ENCODE measurements at places on chromosomes 1 and 21.

- no peak for DNase-seq
These were observed 611 bp upstream of the ZSWIM5 start for GRCh38 chr1:45206808-45207623.

GRCh38 chr1:237042526-237042891 is 525 bp downstream of the RYR2 start:
- DNase-seq = no peak

DNA sequence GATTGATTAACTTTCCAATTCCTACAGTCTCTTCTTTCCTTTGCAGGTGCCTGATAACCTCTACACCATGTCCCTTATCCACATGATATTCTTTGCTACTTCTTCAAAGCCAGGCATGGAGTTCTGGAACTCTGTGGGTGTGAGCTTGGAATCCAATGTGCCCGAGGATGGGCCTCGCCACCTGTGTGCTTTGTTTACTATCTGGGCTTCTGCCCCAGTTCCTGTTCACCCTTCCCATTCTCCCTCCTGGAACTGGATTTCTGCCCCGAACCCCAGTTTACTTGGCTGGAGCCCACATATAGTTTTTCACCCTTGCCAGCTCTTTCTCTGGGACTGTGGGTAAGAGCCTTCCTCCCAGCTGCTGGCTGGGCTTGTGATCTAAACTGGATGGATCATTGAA is 75.2 kb upstream of the AK4 start:
- no peak for DNase-seq

DNA sequence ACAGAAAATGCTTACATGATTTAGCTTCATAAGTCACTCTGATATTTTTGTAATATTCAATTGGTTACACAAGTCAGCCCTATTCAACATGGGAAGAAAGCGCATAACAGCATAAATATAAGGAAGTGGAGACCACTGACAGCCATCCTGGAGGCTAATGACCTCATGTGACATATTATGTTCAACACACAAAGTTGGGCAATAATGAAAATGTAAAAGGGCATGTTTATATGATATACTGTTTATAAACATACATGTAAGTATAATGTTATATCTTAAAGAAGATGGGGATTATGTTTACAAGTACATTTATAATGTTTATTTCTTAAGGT is 30.2 kb downstream of the EVI5 start:
- no peak for DNase-seq

- no peak for DNase-seq
These were observed 39.8 kb downstream of the USP1 start for GRCh38 chr1:62476525-62477219.

- no peak for DNase-seq
These were observed 37.2 kb downstream of the SUSD4 start for GRCh38 chr1:223326776-223327175.

- DNase-seq = no peak
These were observed 94.8 kb upstream of the SGIP1 start for GRCh38 chr1:66439031-66439740.

GRCh38 chr1:63665824-63666223 is 72.6 kb downstream of the PGM1 start:
- no peak for DNase-seq

- no peak for DNase-seq
These were observed 193.8 kb downstream of the HIVEP3 start for GRCh38 chr1:41724926-41725325.

GRCh38 chr1:239922778-239923522 is 168.7 kb upstream of the FMN2 start:
- no peak for DNase-seq

DNA sequence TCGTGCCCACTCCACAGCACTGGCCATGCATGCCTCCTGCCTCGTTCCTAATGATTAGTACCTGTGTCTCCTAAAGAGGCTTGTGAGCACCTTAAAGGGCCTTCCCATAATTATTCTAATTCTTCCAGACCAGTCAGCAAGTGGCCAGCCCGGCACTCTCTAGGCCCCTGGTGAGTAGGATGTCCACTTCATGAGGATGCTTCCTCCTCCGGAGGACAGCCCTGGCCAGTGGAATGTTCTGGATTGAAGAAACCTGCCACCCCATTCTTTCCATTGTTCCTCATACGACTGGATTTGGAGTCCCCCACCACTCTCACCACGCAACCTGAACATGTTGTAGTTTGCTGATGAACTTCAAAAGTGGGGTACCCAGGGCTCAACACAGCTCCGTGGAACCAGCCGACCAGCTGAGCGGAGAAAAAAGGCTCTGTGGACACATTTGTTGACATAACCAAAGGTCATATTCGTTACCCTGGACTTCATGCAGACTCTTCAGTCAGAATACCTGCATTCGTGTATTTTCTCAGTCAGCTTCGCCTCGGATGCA is 46.7 kb upstream of the LBR start:
- DNase-seq = no peak

GRCh38 chr1:107124694-107125093 is 16.1 kb upstream of the NTNG1 start:
- no peak for DNase-seq

DNA sequence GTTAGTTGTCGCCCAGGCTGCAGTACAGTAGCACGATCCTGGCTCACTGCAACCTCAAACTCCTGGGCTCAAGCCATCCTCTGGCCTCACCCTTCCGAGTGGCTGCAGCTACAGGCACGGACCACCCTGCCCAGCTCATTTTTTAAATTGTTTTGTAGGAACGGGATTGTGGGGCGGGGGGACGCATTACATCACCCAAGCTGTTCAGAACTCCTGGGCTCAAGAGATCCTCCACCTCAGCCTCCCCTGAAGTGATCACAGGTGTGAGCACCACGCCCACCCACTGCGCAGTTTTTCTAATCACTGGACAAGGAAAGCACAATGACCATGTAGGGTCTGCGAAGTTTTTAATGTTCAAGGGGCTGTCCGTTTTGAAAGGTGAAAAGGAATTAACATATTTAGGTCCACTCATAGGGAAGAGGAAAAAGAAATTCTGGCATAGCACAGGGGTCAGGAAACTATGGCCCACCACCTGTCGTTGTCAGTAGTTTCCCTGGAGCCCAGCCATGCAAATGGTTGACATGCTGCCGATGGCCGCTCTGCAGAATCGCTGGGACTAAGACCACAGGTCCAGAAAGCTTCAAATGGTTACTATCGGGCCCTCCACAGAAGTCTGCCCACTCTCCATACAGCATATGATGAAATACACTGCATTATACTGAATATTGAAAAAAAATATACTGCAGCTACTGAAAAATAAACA is 26.0 kb downstream of the SETD4 start:
- DNase-seq = no peak

DNA sequence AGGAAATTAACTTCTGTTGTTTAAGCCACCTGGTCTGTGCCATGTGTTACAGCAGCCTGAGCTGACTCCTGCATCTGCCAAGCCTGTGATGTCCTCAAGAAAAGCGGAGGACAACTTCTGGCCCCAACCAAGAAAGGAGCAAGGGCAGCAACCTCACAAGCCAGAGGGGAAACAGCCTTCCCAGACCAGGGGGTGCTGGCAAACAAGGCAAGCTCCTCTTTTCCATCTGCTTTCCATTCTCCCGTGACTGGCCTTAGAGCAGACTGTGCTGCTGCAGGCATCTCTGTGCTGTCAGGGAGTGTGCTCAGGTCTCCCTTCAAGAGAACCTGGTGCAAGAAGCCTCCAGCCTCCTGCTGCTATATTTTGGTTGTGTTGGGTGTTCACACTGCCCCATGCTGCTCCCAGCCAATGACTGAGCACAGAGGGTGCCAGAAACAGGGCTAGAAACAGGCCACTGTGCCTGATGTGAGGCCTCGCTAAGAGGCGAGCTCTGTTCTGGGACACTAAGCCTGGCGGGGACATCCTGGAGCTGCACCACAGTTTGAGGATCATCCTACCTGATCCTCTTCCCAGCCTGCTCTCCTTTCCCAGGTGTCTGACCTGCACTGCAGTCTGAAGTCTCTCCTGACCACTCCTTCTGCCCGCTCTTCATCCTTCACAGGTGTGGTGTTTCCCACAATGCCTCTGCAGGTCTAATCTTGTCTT is 27.5 kb upstream of the SLAMF9 start:
- DNase-seq = no peak

GRCh38 chr1:119544165-119544762 is 37.3 kb downstream of the HSD3B1 start:
- no peak for DNase-seq

DNA sequence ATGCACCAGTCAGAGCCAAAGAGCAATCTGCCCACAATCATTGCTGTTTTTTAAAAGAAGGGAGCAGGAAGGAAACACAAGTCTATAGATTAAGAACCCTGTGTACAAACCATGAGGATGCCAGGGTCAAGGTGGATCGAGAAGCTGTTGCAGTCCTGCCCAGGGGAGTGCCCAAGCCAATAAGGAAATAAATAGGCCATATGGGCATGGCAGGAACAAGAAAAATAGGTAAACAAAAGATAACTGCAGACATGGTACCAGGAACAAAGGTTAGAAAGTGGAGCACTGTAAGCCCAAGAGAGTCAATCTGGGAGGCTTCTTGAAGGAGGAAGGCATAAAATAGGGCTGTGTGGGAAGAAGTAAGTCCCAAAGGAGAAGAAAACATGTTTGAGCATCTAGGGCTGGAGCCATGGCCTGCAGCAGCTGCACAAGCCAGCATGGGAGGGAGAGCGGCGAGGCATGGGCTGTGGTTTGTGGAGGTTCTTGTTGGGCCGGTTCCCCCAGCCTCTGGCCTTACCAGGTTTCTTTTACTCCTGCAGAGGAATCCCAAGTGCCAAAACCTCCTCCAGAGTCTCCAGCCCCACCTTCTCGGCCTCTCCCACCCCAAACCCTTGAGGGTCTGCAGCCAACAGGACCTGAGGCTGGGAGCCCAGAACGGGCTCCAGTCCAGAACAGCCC is 13.6 kb downstream of the INAVA start:
- DNase-seq = no peak

DNA sequence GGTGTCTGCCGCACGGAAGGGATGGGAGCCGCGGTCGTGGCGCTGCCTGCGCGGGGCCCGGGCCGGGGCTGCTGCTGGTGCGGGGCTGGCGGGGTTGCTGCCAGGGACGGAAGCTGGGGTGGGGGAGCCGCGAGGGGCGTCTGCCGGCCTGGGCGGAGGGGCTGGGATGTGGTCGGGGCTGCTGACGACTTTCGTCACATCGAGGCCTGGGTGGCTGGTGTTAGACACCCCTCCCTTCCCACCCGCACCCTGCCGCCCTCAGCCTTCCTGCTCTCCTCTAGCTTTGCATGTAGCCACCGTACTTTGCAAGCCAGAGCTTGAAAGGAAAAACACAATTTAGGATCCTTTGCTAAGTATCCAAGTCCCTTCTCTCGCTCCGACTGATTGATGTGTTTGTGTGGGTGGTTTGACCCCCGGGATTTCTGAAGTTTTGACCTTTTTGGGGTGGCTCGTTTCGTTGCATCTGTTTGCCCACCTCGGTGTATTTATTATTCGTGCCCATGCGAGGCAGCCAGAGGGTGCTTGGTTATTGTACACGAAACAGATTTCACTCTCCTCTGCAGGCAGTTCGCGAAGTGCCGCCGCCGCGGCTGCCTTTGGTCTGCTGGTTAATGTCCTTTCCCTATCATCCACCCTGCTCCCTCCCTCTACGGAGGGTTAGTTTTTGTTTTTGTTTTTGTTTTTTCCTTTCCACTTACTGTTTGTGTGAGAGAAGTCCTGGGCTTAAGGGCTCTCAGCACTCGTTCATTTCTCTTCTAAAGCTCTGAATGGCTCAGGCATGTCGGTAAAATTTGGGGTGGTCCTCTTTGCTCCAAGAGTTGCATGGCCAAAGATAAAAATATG is 868 bp downstream of the C1orf21 start:
- DNase-seq = no peak

DNA sequence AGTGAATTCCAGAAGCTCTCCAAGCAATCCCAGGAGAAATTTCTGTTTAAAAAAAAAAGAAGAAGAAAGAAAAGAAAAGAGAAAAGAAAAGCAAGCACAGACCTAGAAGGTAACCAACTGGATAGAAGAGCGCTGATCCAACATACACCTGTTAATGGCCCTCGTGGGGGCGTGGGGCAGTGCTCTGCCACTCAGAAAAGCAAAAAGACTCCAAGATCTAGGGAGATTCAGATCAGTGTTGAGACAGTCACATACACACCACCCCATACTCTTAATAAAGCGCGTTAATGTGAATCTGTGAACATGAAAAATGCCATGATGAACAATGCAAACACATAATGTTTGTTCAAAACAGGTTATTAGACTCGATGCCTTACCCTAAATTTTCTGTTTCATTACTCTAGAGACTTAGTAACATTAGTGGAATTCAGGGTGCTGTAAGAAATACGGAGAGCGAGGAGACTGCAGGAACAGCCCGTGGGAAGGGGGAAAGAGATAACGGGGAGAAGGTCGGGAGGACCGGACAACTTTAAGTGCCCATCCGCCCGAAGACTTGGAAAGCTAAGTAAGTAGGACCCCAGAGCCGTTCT is 406 bp downstream of the NME7 start:
- no peak for DNase-seq

GRCh38 chr1:246169019-246169418 is 338.1 kb downstream of the SMYD3 start:
- no peak for DNase-seq

DNA sequence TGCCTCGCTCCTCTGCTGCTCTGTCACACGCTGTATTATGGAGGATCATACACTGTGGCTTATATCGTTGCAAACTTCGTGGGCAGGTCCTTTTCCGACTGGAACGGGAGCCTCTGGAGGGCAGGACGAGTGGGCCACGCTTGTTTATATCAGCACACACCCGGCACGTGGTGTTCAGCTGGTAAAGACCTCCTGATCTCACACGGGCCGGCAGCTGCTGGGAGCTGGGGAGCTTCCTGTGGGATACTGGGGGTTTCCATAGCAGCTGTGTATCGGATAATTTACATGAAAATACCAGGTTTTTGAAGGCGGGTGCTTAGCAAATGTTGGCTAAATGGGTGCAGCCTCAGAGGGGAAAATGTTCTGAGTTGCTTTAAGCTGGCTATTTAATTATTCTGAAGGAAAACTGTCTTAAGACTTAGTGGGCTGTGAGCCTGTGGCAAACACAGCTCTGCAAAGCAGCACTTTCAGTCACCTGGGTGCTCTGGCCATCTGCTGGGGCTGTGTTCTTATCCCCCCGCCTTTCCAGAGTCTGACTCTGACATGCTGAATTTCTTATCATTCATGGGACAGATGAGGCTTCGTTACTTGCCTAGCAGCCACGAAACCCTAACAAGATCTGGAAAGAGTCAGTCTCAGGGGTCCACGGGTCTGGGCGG is 103.6 kb upstream of the GCLM start:
- DNase-seq = no peak

- no peak for DNase-seq
These were observed 2.3 kb downstream of the ANP32E start for GRCh38 chr1:150233359-150234308.

Measured in T-helper 22 cell (primary cell).